CD4-positive, alpha-beta T cell treated with Interleukin-6 at 100 ng/mL for 8 hours (primary cell): ENCODE measurements at places on chromosomes 5 and 9.

GRCh38 chr9:37788332-37788731 lies 3.5 kb upstream of the EXOSC3 start:
- no peak for DNase-seq

GRCh38 chr9:32579706-32580331 lies 6.9 kb upstream of the NDUFB6 start:
- DNase-seq, result peak; percentile 72

GRCh38 chr5:159469496-159470372 lies 139.4 kb upstream of the IL12B start:
- peak; percentile 46 for DNase-seq

GRCh38 chr5:150746-151145 lies 40.5 kb upstream of the LRRC14B start:
- no peak for DNase-seq

GRCh38 chr9:134605966-134606357 lies 35.6 kb upstream of the COL5A1 start:
- DNase-seq, result no peak

DNA sequence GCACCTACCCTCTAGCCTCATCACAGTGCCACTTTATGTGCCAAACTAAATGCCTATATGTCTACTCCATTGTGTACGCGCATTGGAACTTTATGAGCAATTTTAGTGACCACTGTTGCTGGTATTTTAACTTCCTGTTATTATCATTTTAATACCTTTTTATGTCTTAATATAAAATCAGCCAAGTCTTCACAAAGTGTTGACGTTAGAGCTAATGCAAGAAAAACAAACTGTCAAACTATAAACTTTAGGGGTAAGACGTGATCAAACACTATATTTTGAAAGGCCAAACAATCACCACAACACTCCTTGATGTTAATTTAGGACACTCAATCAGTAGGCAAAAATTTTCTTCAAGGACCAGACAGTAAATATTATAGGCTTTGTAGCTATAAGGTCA lies 73.9 kb downstream of the PRELID2 start:
- DNase-seq, result no peak

DNA sequence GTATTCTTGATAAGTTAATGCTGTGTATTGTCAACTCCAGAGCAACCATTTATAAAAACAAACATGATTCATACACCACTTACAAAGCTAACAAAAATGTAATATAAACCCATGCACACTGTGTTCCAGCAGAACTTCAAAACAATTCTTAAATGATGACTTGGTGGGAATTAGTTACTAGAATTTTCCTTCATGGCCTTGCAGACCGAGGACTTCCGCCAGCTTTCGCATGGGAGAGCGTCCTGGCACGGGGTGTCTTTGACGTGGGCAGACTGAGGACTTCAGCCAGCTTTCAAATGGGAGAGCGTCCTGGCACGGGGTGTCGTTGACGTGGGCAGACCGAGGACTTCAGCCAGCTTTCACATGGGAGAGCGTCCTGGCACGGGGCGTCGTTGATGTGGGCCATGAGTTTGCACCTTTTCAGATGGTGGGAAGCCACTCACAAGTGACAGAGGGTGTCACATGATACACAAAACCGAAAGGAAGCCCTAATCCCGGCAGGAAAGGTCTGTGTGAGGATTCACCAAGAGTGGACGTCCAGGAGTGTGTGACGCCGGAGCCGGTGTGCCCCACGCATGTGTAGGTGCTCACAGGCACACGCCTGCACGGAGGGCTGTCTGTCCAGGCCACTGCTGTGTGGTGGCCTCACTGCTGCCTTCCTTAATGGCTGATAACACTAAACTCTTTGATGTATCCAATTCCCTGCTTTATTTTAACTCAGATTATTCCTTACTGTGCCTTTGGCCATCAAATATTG lies 211.3 kb upstream of the IRX4 start:
- DNase-seq, result no peak

- no peak for DNase-seq
These were observed 335.3 kb upstream of the CDH18 start for GRCh38 chr5:20323323-20323722.
